Glomerular endothelial cell (primary cell): ENCODE measurements at places on chromosomes 3 and 15. TPM values are rescaled to one million over a fixed set of nuclear protein-coding genes. Genes with fewer than 3 reads are reported as not detected.

Gene NOX5
- total RNA-seq: 0.18 TPM in 1 of 2 replicates, not detected in the other

Gene EEF1AKMT4
- total RNA-seq: 3.1 and 5.8 TPM in 2 replicates

Gene PCYT1A
- 98.9 and 103 TPM in 2 replicates for total RNA-seq

Gene CD276
- 179 and 224 TPM in 2 replicates for total RNA-seq

Gene SERPINI2
- not detected in 2 replicates for total RNA-seq

Gene C2CD4A
- 0.05 and 1.1 TPM in 2 replicates for total RNA-seq

Gene VIPR1
- 1.4 and 6.9 TPM in 2 replicates for total RNA-seq

Gene ZPLD1
- 0.10 TPM in 1 of 2 replicates, not detected in the other for total RNA-seq

Gene CACNA2D3
- 0.05 TPM in 1 of 2 replicates, not detected in the other for total RNA-seq

Gene IL20RB
- 0.73 and 1.6 TPM in 2 replicates for total RNA-seq

Gene COL6A5
- total RNA-seq: 0.05 TPM in 1 of 2 replicates, not detected in the other

Gene TM4SF1
- 810 and 812 TPM in 2 replicates for total RNA-seq

Gene CASR
- total RNA-seq: not detected in 2 replicates

Gene ZNF662
- total RNA-seq: 0.63 and 1.5 TPM in 2 replicates

Gene KLHDC8B
- 98.4 and 110 TPM in 2 replicates for total RNA-seq

Gene DISP2
- 3.9 TPM in 1 of 2 replicates, not detected in the other for total RNA-seq

Gene ZNF385D
- 2.2 and 3.7 TPM in 2 replicates for total RNA-seq

Gene ZDHHC3
- 61.0 and 81.9 TPM in 2 replicates for total RNA-seq

Gene NKTR
- 23.0 and 73.9 TPM in 2 replicates for total RNA-seq

Gene KLHL40
- not detected in 2 replicates for total RNA-seq

Gene SLC22A13
- not detected in 2 replicates for total RNA-seq

Gene B3GALNT1
- 9.2 and 10.6 TPM in 2 replicates for total RNA-seq

Gene MRPL3
- total RNA-seq: 50.2 and 51.9 TPM in 2 replicates

Gene FBXL22
- 0.10 and 0.12 TPM in 2 replicates for total RNA-seq

Gene MNS1
- 0.53 and 2.2 TPM in 2 replicates for total RNA-seq

Gene TLR9
- not detected in 2 replicates for total RNA-seq

Gene GPR149
- not detected in 2 replicates for total RNA-seq

Gene CHRD
- total RNA-seq: 0.78 and 1.9 TPM in 2 replicates

Gene SAMD7
- total RNA-seq: not detected in 2 replicates

Gene PARP16
- 4.0 and 9.0 TPM in 2 replicates for total RNA-seq

Gene MESP2
- total RNA-seq: 0.15 TPM in 1 of 2 replicates, not detected in the other

Gene SEMA3B
- total RNA-seq: 0.34 and 2.2 TPM in 2 replicates

Gene ARNT2
- 1.3 and 2.5 TPM in 2 replicates for total RNA-seq
